ENCODE measurements at places on chromosomes 13 and 19.

GRCh38 chr19:55809381-55810058 is 22.3 kb downstream of the NLRP11 start:
- DNase-seq, result no peak

DNA sequence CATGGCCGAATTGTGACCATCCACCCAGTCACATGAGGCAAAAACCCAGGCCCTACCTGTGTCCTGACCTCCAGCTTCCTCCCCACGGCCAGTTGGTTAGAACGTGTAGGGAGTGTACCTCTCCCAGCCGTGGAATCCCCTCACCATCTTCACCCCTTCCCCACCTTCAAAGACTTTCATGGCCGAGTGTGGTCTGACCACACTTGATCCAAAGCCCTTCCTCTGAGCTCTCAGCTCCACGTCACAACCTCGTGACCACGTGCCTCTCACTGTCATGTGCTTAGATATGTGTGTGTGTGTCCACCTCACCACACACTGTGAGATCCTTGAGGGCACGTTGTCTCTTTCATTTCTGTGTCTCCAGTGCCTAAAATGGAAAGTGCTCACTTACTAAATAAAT is 48.6 kb upstream of the UBE2L5 start:
- DNase-seq, result no peak

GRCh38 chr19:56092685-56093631 is 28.1 kb downstream of the ZNF787 start:
- no peak for DNase-seq

DNA sequence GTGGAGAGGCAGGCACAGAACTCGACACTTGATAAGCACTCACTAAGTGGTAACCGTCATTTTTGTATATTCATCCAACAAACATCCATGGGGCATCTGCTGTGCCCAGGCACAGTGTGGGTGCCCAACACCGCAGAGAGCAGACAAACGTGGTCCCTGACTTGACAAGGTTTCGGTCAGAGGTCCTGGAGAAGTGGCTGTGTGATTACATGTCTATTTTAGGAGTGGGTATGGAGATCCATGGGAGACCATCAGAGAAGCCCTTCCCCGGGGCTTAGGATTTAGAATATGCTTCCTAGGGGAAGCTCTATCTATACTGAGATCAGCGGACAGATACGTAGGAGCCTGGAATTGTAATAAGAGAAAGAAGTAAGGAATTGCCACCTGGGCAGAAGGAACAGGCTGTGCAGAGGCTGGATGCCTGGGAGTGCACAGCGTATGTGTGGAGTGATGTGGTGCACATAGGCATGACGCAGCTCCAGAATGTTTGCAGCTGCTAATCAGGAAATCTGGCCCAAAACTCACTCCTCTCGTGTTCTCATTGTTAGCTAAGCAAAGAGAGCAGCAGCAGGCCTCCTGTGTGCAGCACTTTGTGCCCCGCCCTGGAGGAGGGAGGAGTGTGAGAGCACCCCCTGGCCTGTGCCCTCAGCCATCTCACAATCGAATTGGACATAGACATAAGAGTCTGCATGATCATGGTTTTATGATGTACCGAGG is 23.0 kb upstream of the IRS2 start:
- DNase-seq, result no peak

DNA sequence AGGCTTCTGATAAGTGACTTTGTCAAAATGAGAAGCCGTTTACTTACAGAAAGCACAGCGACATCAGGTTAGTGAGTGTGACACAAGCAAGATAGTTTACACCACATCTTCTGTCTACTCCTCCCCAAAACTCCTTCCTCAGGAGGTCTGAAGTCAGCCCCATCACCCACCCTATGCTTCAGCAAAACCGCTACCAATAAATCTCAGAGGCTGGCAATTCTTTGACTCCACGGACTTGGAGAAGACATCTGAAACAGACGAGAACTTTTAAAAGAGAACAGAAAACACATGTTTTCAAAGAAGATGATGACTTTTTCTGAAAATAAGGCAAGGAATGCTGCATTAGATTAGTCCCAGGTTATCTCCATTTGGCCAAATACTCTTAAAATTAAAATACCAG is 261.1 kb downstream of the TBC1D4 start:
- DNase-seq, result no peak

GRCh38 chr19:17125728-17126677 is 50.4 kb downstream of the MYO9B start:
- peak; percentile 26 for DNase-seq

DNA sequence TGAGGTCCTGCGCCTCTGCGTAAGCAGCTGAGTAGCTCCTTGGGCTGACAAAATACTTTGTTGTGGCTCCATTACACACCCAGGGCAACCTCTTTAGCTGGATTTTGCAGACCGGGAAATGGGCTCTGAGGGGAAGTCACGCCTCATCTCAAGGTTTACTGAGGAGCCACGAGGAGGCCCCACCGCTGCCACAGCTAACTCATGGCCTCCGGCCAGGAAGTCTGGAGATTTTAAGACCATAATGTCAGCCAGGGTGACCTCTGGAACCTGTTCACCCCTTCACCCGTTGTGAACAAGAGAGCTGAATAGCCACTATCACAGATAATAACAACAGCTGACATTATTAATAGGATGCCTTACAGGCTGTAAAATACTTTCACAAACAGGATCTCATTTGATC is 351.3 kb upstream of the TMTC4 start:
- DNase-seq, result no peak

DNA sequence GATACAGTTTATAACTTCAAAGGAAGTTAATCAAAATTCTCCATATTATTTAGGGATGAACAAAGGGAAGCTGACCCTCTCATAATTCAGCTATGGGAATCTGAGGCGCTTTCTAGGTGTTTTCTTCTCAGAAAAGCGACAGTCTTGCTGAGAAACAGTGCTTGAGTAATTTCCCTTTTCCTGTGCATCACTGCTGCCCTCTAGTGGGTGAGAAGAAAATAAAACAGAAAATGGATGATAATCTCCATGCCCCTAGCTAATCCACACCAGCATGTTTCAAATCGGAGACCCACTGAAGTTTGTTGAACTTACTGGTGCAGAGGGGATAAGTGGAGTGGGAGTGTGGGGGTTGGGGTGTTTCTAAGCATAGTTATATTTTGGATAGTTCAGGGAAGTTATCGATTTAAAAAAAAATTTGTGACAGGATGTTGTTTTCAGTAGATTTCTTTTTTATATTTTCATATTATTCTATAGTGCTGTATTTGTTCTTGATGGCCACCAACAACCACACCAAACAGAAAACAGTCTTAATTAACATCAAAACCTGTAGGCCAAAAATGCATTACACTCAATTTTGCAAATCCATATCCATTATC is 21.4 kb downstream of the LCP1 start:
- no peak for DNase-seq

GRCh38 chr13:98749501-98749900 is 3.0 kb downstream of the SLC15A1 start:
- no peak for DNase-seq

GRCh38 chr13:98368019-98368418 is 190.9 kb upstream of the RNF113B start:
- DNase-seq, result no peak

- no peak for DNase-seq
These were observed 1.6 kb upstream of the TIMM13 start for GRCh38 chr19:2428756-2429711.

GRCh38 chr13:33277037-33277740 is 8.4 kb downstream of the STARD13 start:
- no peak for DNase-seq

- no peak for DNase-seq
These were observed 7.7 kb downstream of the FBXL12 start for GRCh38 chr19:9811139-9811538.

Data from stimulated activated CD4-positive, alpha-beta T cell treated with anti-CD3 and anti-CD28 coated beads, TNF-alpha, amount 100 ng/mL, for 1 hour (primary cell).